ENCODE measurements at places on chromosomes 11 and 22.

- no peak for DNase-seq
Observed at GRCh38 chr22:28360939-28361338, 318.7 kb downstream of the TTC28 start.

- no peak for DNase-seq
Observed at GRCh38 chr22:23394525-23395326, 185.4 kb downstream of the IGLL1 start.

GRCh38 chr11:9700105-9700801, 36.4 kb downstream of the SWAP70 start:
- no peak for DNase-seq

DNA sequence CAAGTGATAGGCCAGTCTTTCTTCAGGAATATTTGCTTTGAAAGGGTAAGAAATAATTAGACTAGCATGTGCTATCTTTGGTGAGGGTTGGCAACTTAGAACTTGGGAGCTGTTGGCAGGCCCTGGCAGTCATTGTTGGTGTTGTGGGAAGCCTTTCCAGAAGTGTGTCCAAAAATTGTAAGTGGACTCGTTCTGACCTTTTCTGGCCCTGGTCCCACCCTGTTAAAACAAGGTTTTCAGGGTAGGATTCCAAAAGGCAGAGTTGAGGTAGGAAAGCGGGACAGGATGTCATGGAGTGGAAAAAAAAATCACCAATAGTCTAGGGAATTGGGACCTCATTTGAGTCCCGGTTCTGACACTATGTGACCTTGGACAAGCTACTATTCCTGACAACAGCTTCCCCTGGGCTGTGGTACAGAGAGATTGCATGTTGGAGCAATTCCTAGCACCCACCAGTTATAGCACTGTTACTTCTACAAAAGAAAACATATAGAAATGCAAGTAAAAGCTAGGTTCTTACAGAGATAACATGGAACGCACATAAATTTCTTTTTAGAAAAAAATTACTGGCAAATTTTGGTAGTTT, 299.3 kb upstream of the DDI1 start:
- no peak for DNase-seq

DNA sequence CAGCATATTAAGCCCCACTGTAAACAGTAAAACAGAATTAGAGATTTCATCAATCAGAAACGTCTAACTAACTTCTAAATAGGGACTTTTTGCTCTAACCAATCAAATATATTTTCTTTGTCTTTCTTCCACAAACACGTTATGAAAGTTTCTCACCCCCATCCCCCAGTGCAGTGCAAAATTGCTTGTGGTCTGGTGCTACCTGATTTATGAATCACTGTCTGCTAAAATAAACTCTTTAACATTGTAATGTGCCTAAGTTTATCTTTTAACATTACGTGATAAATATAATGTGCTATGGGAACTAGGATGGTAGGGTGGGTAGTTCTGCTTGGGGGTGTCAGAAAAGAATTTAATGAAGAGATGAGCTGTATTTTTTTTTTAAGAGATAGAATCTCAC, 47.3 kb upstream of the SLC5A1 start:
- DNase-seq, result no peak

GRCh38 chr22:29150701-29151100, 55.0 kb upstream of the EMID1 start:
- no peak for DNase-seq

GRCh38 chr11:7383406-7383805, 101.9 kb upstream of the OLFML1 start:
- DNase-seq, result no peak

DNA sequence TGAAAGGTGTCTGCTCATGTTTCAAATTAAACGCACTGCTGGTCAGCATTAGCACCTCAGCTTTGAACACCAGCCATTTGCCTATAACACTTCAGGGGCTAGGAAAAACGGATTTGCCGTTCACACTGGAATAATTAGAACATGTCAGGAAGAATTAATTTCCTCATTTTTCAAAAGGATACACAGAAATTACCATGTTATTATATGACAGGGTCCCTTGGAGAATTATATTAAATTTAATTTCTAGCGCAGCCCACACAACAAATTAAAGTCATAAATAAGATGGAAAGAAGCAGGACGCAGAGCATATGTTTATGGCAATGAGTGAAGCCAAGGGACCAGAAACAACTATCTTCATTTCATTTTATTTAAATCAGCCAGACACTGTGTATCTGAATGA, 83.8 kb upstream of the SOX6 start:
- no peak for DNase-seq

DNA sequence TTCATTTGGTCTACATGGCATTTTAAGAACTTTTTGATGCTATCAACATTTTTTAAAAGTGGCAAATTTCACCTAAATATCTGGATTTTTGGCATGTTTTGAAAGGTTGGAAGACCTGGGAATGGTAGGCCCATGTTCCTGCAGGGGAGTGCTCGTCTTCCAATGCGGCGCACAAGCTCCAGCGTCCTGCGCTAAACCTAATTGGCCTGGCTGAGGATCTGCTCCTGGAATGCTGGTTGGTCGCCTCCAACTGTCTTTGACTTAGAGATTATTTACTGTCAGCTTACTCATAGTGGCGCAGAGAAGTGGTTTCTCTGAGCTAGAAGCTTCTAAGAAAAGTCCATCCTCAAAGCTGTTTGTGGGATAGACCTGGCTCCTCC, 626 bp upstream of the LIMK2 start:
- no peak for DNase-seq

GRCh38 chr11:313787-314553, at the start of gene IFITM1:
Gene IFITM1 (plus strand): TSS chr11:314040. CDS start chr11:314171, 131 bp downstream.
- no peak for DNase-seq

- DNase-seq, result peak; percentile 54
Observed at GRCh38 chr11:80899381-80899780, 1458.6 kb upstream of the TENM4 start.

DNA sequence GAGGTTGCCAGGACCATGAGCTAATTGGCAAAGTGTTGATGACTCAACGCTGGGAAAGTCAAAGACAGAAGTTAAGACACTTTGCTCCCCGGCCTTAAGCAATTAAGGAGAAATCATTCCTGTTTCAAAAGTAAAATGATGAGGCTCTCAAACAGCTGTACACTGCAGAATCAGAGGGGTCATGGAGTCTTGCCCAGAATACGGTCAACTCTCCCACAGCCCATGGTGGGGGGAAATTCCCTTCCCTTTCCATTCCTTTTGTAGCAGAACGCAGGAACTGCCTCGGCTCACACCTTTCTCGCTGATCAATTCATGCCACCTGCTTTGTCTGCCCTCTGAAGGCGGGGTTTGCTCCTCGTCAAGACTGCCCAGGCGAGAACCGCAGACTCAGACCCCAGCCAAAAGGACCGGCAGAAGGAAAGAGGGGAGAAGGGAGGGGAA, 52.8 kb downstream of the MN1 start:
- DNase-seq, result no peak

GRCh38 chr22:36413022-36413775, 25.4 kb upstream of the MYH9 start:
- DNase-seq, result no peak

GRCh38 chr22:35352214-35353111, 28.4 kb upstream of the HMOX1 start:
- DNase-seq, result no peak

DNA sequence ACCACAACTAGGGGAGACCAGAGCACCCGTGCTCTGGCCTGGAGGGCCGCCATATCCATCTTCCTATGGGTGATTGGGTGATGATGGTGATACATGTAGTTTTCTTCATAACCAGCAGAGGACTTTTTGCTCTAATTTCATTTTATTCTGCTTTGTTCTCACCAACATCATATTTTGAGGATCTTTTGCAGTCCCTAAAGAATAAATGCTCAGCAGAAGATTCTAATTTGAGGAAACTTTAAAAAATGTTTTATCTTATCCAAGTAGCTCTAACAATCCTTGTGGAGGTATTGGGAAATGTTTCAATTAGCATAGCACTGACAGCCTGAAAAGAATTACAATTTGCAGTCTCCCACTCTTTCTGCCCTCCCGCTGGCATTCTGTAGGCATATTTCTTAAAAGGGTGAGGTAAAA, 544.0 kb downstream of the NTM start:
- DNase-seq, result no peak

GRCh38 chr11:118275176-118275575, 11.1 kb upstream of the MPZL2 start:
- no peak for DNase-seq

DNA sequence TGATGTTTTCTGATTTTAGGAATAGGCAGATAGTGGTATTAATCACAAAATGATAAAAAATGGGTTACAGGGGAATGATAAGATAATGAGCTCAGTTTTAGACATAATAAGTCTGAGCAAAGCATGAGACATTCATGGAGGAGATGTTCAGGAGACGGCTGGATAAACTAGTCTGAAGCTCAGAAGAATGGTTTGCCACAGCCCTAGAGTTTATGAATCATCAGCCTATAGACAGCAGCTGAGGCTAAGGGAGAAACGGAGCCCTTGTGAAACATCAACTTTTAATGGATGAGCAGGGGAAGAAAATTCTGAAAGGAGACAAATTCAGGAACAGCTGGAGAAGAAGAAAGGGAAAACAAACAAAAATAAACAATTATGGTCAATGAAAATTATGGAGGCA, 87.2 kb downstream of the RELT start:
- peak; percentile 10 for DNase-seq

GRCh38 chr11:118625036-118625690, 17.7 kb downstream of the PHLDB1 start:
- no peak for DNase-seq

GRCh38 chr11:33151399-33151798, 9.9 kb downstream of the CSTF3 start:
- no peak for DNase-seq

GRCh38 chr22:36831206-36831605, 14.4 kb upstream of the PVALB start:
- DNase-seq, result no peak

GRCh38 chr22:44068422-44069191, 44.5 kb downstream of the PARVB start:
- no peak for DNase-seq

- no peak for DNase-seq
Observed at GRCh38 chr11:132042296-132042695, 671.9 kb downstream of the NTM start.

- DNase-seq, result no peak
Observed at GRCh38 chr11:87851234-87851633, 324.0 kb downstream of the RAB38 start.

- no peak for DNase-seq
Observed at GRCh38 chr11:72038491-72038890, 39.8 kb downstream of the IL18BP start.

Data from epithelial cell of prostate (primary cell).